ENCODE measurements at places on chromosomes 3 and 15.

GRCh38 chr15:100690795-100691158, 88.4 kb downstream of the ASB7 start:
- no peak for DNase-seq

DNA sequence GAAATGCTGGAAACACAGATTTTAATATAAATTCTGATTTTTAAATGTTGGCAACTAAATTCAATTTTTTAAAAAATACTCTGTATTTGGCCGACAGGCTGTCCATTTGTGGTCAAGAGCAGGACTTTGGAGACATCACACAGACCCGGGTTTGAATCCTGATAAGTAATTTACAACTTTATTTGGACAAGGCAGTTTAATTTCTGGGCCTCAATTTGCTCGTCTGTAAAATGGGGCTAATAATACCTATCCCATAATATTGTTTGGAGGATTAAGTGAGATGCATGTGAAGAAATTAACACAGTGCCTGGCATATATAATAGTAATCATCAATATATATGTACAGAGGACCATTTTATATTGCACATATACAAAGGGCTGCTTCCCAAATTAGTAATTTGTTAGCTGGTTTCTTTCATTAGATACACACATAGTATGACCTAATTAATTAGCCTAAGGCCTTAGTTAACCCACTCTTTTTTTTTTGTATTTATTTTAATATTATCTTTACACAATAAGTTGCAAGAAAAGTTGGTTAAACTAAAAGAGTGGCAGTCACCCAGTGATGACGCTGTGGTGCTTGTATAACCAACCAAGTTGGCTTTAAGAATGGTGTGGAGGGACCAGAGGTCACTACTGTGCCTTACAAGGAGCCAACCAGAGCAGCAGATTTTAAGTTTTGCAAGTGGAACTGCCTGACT, 665 bp downstream of the PIGB start:
- DNase-seq = no peak

DNA sequence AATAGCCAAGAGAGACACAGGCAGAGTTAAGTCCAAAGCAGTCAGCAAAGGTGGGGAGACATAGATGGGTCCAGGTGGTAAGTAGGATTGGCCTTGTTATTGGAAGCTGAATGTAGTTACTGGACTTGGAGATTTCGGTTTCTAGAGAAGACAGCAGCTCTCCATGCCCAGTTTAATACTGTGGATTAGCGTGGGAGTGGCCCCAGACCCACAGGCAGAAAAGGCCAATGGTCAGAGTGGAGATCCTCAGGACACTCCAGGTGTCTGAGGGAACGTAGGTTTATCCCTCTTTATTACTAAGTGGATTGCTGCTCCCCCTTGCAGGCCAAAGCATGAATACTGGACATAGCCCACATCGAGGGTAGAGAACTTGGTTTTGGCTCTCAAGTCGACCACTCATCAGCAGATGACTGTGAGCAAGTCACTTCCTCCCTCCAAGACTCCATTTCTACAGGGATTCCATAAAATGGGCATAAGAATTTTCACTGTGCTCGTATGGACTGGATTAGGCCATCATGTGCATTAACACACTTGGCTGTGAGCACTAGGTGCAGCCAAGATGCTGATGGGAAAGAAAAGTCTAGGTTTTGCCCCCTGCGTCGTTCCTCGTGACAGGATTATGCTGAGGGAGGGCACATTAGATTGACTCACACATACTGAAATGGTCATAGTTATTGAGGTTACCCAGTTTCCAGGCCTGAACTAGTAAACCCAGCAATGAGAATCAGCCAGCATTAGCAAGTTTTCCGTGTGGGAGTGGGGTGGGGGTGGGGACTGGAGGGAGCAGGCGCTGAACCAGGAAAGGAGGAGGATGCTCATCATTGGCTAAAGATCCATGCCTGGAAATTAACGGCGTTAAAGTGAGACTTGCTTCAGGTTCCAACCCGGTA, 225.2 kb upstream of the TPRG1 start:
- no peak for DNase-seq

- no peak for DNase-seq
Observed at GRCh38 chr3:110846971-110847370, 224.6 kb upstream of the NECTIN3 start.

DNA sequence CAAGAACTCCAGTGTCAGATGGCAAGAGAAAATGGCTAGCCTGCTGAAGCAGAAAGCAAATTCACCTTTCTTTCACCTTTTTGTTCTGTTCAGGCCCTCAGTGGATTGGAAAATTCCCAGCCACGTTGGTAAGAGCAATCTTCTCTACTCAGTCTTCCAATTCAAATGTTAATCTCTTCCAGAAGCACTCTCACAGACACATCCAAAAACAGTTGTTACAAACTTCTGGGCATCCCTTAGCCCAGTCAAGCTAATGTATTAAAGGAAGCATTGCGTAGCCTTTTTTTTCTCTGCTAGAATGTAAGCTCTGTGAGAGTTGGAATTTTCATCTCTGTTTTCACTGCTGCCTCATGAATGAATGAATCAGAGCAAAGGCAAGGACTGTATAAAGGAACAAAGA, 109.2 kb upstream of the ROBO2 start:
- DNase-seq = no peak

- DNase-seq = no peak
Observed at GRCh38 chr3:45552031-45552793, 42.3 kb upstream of the LIMD1 start.

- peak; percentile 85 for DNase-seq
Observed at GRCh38 chr3:186413615-186414415, 51.8 kb upstream of the DGKG start.

DNA sequence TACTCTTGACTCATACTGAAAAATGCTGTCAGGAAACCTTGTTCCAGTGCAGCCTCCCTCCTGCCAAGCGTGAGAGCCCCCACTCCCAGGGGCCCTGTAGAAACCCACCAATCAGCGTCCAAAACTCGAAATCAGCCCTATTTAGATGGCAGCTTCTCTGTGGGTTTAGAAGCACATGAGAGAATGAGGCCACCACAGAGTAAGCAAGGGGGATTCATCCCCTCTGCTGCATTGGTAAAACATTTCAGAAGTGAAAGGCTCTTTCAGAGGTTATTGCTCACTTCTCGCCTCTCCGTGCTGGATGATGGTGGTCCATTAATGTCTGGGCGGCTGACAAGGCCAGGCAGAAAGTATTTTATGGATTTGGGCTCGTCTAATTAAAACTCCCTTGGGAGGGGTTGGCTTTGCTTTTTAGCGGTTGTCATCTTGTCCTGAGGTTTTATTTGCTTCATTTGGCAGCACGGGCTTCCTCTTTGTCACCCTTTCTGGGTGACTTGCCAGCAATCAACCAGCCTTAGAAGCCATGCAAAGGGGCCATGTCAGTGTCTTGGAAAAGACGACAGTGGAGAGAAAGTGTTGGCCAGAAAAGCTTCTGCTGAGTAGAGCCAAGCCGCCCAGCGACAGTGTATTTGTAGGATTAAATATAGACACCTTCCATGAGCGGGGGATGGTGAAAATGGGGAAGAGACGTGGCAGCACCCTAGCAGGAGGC, 145.5 kb downstream of the ATP10A start:
- no peak for DNase-seq

GRCh38 chr3:123723070-123723469, 138.2 kb upstream of the HACD2 start:
- DNase-seq = no peak

- DNase-seq = no peak
Observed at GRCh38 chr15:43931119-43931518, 104.3 kb downstream of the WDR76 start.

DNA sequence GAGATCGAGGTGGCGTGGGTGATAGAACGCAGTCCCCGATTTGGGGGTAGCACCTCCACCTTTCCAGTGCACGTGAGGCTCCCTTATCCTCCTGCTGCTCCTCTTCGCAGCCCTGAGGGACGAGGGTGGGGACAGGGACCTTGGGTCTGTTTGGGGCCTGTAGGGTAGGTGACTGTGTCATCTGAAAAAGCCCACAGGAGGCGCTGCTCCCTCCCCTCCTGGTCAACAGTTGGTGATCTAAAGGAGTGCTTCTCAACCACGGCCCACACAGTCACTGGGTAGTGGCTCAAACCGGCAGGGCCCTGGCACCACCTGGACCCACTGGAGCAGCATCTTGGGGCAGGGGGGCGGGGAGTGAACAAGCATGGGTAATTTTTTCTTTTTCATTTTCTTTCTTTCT, 7.1 kb downstream of the LRRK1 start:
- DNase-seq = no peak

GRCh38 chr3:26647078-26647477, 24.5 kb downstream of the LRRC3B start:
- no peak for DNase-seq

- no peak for DNase-seq
Observed at GRCh38 chr15:90703455-90703854, 13.7 kb upstream of the BLM start.

DNA sequence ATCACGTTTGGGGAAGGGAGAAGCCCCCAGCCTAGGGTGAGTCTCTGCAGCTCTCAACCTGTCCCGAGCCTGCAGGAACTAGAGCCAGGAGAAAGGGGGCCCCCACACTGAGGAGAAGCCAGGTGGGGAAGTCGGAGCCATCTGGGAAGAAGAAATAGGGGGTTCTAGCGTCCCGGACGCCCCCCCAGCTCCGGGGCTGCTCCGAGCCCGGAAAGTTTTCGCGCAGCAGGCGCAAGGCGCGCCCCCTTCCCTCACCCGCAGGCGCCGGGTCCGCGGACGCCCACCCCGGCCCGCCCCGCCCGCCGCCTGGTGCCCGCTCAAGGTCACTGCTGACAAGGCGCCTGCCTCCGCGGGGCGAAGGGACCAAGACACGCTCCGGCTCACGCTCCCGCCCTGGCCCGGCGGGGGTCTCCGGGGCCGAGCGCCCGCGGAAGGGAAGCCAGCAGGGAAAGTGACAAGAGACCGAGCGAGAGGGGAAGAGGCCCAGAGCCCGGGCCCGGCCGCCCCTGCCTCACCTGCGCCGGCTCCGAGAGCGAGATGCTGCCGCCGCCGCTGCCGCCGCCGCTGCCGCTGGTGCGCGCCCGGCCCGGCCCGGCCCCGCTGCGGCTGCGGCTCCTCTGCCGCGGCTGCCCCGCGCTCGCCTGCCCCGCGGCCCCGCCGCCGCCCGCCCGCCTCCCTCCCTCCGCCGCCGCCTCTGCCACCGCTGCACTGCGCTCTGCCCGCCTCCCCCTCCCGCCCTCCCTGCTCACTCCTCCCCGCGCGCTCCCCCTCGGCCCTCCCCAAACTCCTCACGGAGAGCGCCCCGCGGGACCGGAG, 108.4 kb upstream of the SLC6A11 start:
- no peak for DNase-seq

- no peak for DNase-seq
Observed at GRCh38 chr3:171225165-171225564, 198.6 kb upstream of the SLC2A2 start.

GRCh38 chr3:31980530-31981205, 394 bp downstream of the OSBPL10 start:
- DNase-seq = peak; percentile 39

- DNase-seq = no peak
Observed at GRCh38 chr3:8768364-8769087, 887 bp downstream of the OXTR start.

DNA sequence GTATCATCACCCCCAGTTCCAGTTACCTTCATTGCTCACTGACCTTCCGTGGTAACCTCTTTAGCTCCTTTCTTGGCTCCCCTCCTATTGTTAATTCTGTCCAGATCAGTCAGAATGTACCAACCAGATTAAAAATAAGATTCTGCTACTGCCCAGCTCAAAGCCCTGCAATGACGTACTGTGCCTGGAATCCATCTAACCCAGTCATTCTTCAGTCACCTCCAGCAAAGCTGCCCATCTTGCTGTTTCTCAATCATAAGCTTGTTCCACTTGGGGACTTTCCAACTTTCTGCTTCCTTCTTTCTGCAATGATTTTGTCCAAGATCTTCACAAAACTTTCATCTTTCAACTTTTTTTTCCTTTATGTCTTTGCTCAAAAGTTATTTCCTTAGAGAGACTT, 512.0 kb upstream of the ZNF385D start:
- DNase-seq = no peak

DNA sequence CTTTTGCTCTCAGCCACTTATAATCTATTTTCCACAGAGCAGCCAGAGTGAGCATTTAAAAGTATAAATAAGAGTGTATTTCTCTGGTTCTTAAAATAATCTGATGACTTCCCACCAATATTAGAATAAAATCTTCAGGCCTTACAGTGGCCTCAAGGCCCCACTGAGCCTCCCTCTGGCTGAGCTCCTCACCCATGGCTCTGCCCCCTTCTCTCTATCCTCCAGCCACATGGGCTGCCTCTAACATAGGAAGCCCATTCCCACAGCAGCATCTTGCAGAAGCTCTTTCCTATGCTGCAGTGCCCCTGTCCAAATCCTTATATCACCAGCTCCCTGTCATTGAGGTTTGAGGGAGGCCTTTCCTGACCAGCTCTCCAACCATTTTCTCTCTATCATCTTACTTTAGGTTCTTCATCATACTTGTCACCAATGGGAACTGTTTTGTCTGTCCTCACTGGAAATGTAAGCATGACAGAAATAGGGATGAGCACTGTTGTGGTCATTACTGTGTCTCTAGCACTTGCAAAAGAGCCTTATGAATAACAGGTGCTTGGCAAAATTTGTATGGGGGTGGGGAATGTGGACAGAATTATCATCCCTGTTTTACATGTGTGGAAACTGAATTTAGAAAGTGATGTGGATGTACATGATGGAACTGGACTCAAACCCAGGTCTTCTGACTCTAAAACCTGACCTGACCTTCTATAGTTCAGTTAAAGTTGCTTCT, 250.6 kb downstream of the NR1D2 start:
- DNase-seq = no peak

GRCh38 chr15:63990454-63990853, 55.8 kb downstream of the DAPK2 start:
- no peak for DNase-seq

GRCh38 chr15:84653584-84653909, 536 bp downstream of the WDR73 start:
- no peak for DNase-seq

DNA sequence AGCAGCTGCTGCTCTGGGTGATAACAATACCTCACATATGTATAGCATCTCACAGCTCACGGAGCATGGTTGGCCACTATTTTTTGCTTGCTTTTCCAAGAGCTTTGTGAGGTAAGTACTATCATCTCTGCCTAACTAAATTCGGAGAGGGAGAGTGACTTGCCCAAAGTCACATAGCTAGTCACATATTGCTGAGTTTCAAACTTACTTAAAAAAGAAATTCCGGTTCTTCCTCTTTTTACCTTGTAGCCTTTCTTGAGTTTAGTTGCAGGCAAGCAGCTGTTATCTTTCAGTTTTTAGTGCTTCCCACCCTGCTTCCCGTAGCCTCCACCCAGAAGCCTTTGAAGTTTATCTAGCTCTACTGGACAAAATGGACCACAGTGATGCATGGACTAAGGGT, 309.2 kb downstream of the PDCD6IP start:
- DNase-seq = no peak

DNA sequence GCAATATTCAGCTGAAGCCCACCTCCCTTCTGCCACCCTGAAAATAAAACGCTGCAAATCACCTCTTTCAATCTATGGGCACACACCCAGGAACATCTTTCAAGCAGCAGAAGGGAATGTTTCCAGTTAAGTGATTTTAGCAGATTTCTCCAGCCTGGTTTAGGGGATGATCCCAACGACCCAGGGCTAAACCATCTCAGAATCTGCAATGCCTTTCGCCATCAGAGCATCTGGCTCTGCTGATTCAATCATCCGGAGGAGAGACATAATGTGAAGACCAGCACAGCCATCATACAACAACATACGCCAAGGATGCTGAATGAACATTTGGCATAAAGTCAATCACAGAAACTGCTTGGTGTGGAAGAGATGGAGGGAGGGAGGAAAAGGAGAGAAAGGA, 15.5 kb upstream of the LRRN1 start:
- no peak for DNase-seq

Data from nucleus accumbens (tissue), 56 donors.